Upper lobe of right lung (tissue), 1 donor: ENCODE measurements at places on chromosomes 11 and 22.

GRCh38 chr11:74559934-74560309, 32.5 kb upstream of the POLD3 start:
- no peak for DNase-seq

- DNase-seq: no peak
These were observed 14.5 kb downstream of the CTNND1 start for GRCh38 chr11:57776031-57776521.

- no peak for DNase-seq
These were observed 282.1 kb downstream of the INSC start for GRCh38 chr11:15396778-15397177.

GRCh38 chr11:8830641-8831040, 80.3 kb upstream of the AKIP1 start:
- no peak for DNase-seq

DNA sequence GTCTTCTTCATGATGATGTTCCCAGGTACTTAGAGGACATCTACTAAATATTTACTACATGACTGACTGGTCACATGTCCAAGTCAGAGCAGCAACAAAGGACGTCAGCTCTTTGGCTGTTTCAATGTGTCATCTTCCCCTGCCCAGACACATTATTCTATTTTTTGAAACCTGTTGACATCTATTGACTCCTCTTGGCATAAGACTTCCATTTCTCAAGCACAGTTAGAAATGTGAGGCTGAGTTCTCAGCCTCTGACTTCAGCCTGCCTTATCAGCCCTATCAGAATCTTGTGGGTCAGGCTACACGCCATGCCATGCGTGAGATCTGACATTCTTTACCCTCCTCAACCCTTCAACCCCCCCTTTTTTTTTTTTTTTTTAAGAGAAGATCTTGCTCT, 63.8 kb downstream of the SC5D start:
- no peak for DNase-seq

- no peak for DNase-seq
These were observed 7.5 kb upstream of the LARGE1 start for GRCh38 chr22:33927752-33928151.
